ENCODE measurements at places on chromosomes 3 and 15.

- DNase-seq, result no peak
Observed at GRCh38 chr3:194137506-194138474, 1.8 kb downstream of the HES1 start.

DNA sequence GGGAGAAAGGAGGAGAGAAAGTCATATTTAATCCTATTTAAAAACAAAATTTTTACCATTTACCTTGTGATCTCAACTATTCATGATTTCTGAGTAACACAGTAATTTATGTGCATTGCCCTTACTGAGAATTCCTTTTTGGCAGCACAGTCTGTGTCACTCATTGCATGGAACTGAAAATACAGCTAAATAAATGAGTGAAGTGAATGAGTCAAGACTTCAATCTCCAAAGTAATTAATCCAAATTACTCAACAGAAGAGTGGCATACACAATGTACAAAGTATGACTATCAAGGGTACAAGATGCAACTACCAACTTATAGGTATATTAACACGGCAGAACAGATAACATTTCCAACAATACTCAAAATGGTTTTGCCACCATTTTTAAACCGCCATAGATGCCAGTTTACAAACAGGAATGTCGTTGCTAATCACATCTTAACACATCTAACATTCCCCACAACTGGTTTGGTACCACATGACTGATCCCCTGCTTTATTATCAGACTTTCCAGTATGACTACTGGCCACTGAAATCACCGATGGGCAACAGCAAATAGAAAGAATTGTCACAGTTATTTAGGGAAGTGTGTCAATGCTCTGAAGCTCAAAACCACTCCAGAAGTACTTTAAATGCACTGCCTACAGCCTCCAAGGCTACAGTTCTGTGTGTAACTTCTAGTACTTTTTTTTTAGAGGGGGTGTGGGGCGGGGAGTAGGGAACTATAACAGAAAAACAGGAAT is 410.4 kb downstream of the SHQ1 start:
- no peak for DNase-seq

- no peak for DNase-seq
Observed at GRCh38 chr3:19596408-19596807, 337.6 kb downstream of the EFHB start.

DNA sequence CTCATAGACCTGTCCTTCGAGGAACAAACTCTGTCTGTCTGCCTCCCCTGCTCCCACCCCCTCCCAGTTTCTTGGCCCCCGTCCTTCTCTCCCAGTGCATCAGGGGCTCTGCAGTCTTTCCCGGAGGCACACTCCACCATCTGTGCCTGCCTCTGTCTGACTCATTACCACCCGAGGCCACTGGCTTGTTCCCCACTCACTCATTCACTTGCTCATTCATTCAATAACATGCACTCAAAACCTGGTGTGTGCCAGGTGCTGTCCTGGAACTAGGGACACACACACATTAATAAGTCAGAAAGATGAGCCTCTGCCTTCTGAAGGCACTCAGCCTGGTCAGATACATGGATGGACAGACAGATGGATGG is 12.4 kb downstream of the AMIGO3 start:
- DNase-seq, result no peak

GRCh38 chr3:27147215-27147614 is 222.0 kb downstream of the NEK10 start:
- DNase-seq, result no peak

- no peak for DNase-seq
Observed at GRCh38 chr15:29433050-29433318, 163.4 kb upstream of the NSMCE3 start.

DNA sequence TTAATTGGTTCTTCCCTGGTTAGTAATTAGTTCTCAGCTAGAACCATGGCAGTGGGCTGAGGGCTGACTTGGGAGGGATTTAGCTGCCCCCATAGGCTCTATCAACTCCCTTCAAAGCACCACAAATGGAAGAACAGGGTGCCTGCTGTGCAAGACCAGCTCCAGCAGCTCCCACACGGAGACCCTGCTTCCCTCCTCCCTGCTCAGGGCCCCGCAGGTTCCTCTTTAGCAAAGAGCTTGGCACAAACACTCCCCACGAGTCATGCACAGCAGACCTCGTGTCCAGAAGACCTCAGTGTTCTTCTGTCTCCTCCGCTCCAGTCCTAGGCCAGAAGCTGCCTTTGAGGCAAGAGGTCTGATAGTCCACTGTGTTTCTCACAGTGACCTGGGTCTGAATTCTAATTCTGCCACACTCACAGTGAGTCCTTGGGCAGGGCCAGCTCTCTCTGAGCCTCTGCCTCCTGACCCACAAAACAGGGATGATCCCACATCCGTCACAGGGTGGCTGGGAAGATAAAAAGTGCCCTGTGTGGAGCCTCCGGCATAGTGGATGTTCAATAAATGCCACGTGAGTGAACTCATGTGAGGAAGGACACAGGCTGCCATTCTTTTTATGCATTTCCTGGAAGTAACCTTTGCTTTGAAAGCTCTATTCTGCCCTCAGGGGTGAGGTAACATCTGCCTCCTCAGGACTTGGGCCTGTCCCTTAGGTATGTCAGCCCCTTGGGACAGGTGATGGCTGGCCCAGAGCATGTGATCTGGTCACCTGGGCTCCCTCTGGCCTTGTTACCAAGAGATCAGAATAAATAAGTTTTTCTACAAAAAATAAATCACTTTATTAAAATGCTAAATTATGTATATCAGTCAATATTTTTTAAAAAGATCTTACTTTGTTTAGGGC is 7.6 kb downstream of the RAB6B start:
- DNase-seq, result no peak

DNA sequence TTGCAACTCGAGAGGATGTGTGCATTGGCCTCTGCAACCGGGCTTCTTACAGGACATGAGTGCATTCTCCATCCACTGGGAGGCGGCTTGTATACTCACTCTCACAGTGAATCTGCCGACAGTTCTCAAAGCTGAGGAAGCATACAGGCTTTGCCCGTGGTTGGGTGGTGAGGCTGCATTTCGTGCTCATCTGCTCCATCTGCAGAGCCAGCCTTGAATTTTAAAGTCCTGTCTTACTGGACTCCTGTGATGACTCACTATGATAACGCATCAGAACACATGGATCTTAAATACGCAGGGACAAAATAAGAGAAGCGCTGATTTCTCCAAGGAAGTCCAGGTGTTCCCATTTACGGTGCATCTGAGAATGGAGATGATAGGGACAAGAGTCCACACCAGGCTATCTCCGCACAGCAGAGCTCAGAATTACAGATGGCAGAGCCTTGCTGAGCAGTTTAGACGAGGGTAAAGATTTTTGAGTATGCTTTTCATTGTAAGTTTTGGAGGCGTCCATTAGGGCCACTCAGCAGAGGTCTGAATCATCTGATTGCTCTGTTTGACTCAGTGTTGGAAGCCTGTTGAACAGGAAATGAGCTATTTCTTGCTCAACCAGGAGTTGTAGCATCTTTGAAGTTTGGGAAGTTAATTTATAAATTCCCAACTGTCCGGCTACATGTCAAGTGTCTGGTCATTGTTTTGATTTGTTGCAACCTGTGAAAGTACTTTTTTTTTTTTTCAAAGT is 87.1 kb downstream of the GABRG3 start:
- DNase-seq, result no peak

DNA sequence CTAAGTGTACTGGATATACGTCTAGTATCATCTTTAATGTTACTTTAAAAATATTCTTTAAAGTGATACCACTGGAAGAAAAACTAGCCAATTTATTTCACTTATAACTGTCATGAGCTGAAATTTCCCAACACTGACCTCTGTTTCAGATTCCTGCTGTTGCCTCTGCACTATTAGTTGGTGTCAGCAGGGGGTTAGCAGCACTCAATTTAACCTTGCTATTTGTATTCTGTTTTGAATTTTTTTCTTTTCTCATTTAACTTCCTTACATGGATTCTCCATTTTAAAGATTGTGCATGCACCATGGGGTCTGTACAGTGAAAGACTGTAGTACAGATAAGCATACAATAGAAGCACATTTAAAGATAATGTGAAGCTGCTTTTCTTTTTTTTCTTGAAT is 169.2 kb downstream of the UBE2E2 start:
- DNase-seq, result no peak

GRCh38 chr15:69666441-69666882 is 213.8 kb downstream of the RPLP1 start:
- no peak for DNase-seq

DNA sequence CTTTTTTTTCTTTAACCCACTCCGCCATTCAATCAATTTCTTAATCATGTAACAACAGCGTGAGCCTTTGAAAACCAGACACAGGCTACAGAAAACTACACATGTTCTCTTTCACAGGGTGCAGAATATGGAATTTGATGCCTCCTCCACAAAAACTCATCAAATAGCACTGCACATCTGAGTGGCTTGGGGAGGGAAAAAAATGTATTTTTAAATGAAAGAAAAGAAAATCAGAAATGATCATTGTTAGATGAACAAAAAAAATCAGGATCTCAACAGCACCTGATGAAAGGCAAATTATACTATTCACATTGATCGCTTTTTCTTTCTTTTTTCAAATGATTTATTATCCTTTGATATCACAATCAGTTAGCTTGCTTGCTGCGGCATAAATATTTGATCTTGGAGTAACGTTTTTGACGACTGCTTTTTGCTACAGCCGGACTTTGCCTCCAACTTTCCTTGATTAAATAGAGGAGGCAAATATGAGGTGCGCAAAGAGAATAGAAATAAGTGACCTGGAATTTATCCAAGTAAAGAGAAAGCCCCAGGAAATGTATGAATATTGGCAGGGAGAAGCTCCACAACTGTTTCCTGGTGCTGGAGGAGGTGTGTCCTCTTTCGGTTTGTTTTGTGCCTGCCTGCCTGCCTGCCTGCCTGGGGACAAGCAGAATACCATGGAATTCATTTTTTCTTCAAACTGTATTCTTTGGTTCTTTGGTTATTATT is 63.1 kb downstream of the EDEM1 start:
- DNase-seq, result no peak

DNA sequence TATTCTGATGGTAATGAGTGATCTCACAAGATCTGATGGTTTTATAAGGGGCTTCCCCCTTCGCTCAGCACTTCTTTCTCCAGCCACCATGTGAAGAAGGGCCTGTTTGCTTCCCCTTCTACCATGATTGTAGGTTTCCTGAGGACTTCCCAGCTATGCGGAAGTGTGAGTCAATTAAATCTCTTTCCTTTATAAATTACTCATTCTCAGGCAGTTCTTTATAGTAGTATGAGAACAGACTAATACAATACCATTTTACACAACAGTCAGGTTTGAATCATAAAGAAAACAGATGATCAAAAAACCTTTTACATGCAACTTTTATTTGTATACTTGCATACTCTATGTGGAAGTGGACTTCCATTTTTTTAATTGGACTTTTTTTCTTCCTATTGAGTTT is 46.7 kb upstream of the CBLB start:
- DNase-seq, result no peak

DNA sequence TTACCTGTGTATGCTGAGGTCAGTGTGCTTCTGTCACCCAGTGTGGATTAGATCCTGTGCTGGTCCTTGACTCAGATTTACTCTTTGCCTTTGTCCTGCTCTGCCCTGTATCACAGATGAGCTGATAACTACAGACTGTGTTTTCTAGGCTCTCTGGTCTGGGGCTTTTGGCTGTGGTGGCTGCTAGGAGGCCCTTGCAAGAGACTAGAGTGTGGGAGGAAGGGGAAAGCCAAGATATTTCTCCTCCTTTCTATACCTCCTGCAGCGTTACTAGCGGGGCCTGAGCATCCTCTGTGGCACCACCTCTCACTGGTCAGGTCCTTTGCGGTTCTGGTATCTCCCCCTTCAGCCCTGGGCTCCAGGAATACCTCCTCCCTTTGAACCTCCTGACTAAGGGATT is 282.3 kb upstream of the TBC1D5 start:
- no peak for DNase-seq

GRCh38 chr15:44092221-44092620 is 102.8 kb downstream of the FRMD5 start:
- DNase-seq, result no peak

GRCh38 chr3:58337190-58337589 is 4.5 kb downstream of the PXK start:
- DNase-seq, result no peak

- DNase-seq, result no peak
Observed at GRCh38 chr3:27666272-27666671, 55.9 kb downstream of the EOMES start.

GRCh38 chr3:191294291-191294690 is 34.9 kb upstream of the CCDC50 start:
- DNase-seq, result no peak

- DNase-seq, result no peak
Observed at GRCh38 chr15:40999190-40999589, 45.9 kb downstream of the CHAC1 start.

- no peak for DNase-seq
Observed at GRCh38 chr3:66464512-66464894, 36.3 kb downstream of the LRIG1 start.

DNA sequence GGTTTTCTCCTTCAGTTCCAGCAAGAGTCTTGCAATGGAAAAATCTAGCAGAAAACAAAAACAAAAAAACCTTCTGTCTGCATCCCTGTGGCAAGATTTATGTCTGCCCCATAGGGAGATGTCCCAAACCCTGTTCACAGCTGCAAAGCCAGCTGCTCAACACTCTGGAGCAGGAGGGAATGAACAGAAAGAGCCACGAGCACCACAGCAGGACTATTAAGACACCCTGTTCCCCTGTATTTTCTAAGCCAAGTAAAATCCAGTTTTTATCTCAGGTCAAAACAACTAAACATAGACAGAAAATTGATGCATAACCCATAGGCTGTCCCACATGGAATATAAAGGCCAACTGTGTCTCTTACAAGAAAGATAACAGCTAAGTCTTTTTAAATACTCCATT is 357.9 kb downstream of the LSAMP start:
- DNase-seq, result no peak

- DNase-seq, result no peak
Observed at GRCh38 chr3:179852142-179852905, 184.4 kb downstream of the PEX5L start.

DNA sequence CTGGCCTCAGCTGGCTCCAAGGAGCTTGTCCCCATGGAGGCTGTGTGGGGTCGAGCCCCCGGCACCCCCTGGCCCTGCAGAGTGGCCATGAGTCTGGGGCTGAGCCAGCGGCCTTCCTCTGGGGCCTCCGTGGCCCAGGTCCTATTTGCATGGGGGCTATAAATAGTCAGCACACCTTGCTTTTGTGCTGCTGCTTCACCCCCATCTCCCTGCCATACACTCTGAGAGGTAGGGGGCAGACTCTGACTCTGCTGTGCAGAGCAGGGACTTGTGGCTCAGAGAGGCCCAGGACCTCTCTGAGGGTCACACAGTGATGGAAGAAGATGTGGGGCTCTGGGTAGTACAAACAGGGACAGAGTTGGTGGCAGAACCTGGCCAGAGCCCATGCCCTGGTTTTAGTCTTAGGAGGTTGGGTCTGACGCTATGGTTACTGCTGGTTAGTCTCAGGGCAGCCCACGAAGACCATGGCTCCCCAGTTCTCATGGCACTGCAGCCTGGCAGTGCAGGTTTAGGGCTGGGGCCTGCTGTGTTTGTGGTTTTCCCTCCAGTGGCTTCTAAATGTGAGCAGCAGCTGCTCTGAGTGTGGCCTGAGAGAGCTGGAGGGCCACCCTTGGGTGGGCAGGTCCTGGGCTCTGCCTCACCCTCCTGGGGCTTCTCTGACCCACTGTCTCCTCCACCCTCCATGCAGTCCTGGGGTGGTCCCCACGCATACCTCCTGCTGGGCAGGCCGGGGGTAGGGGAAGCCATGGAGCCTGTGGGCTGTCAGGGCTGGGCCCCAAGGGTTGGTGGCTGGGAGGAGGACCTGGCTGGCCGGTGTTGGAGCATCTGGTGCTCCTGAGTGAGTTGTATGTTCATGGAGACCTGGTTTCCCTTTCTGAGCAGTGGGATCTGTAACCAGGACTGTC is 13.6 kb downstream of the PRKCD start:
- no peak for DNase-seq
